Muscle of arm (tissue), 14 donors: ENCODE measurements at places on chromosomes 16 and 17. TPM values are rescaled to one million over a fixed set of nuclear protein-coding genes. Genes with fewer than 3 reads are reported as not detected.

- DNase-seq = no peak
These were observed 103.8 kb upstream of the RPL38 start for GRCh38 chr17:74099442-74100340.

GRCh38 chr16:78221892-78222291 lies 122.4 kb downstream of the WWOX start:
- DNase-seq = no peak

- no peak for DNase-seq
These were observed 29.6 kb downstream of the NLK start for GRCh38 chr17:28071891-28072606.

- no peak for DNase-seq
These were observed 1.4 kb downstream of the VKORC1 start for GRCh38 chr16:31093132-31093703.

DNA sequence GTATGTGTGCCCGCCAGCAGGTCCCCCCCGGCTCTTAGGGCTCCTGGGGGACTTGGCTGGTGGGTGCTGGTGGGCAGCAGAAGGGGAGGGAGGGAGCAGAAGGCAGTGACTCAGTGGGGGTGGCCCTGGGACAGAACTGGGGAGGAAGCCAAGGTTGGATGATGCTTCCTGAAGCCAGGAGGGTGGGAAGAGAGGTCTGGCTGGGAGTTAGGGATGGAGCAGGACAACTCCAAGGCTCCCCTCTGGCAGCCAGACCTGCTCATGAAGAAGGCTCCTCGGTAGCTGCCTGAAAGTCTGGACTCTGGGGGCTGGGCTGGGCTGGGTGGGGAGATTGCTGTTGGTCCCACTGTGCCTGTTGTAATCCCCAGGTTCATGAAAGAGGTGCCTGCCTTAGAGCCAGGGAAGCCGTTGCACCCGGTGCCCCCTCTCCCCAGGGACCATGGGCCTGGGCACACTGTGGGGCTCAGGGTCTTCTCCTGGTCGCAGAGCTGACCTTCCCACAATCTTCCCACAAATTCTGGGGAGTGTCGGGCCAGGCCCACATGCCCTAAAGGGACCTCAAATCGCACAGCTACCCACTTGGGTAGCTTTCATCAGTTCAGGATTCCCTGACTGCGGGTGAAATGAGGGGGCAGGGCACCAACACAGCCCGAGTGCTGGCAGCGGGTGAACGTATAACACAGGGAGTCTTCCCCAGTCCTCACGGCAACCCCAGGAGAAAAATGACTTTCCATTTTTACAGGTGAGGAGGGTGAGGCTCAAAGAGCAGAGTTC lies 1.1 kb upstream of the PLEKHG4 start:
- no peak for DNase-seq

- no peak for DNase-seq
These were observed 2.1 kb upstream of the HES7 start for GRCh38 chr17:8125947-8126490.

GRCh38 chr16:77335652-77336234 lies 99.1 kb downstream of the ADAMTS18 start:
- no peak for DNase-seq

NXN gene
- 49.8 TPM for polyA plus RNA-seq
